KBM-7 (cell line): ENCODE measurements at places on chromosomes 11 and 22.

- no peak for DNase-seq
Measured at GRCh38 chr22:29663180-29663821, 56.5 kb upstream of the CABP7 start.

- no peak for DNase-seq
Measured at GRCh38 chr11:74418509-74418895, 20.3 kb upstream of the PGM2L1 start.

DNA sequence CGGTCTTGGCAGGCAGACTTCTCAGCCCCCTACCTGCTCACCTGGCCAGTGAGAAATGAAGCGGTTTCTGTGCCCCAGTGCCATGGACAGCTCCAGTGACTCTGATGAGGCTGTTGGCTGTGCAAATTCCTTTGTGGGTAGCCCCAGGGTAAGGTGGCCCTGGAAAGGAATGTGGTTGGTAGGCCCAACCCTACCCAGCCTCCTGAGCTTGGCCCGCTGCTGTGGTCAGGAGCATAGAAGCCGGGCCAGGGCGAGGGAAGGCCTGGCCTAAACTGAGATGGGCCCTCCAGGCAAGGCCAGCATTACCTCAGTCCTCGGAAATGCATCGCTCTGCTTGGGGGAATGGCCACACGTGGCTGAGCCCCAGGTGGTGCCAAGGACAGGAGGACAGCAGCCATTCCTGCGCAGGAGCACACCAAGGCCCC lies 16.9 kb downstream of the DAGLA start:
- no peak for DNase-seq

GRCh38 chr11:26134481-26135355 lies 197.2 kb upstream of the ANO3 start:
- DNase-seq = no peak

DNA sequence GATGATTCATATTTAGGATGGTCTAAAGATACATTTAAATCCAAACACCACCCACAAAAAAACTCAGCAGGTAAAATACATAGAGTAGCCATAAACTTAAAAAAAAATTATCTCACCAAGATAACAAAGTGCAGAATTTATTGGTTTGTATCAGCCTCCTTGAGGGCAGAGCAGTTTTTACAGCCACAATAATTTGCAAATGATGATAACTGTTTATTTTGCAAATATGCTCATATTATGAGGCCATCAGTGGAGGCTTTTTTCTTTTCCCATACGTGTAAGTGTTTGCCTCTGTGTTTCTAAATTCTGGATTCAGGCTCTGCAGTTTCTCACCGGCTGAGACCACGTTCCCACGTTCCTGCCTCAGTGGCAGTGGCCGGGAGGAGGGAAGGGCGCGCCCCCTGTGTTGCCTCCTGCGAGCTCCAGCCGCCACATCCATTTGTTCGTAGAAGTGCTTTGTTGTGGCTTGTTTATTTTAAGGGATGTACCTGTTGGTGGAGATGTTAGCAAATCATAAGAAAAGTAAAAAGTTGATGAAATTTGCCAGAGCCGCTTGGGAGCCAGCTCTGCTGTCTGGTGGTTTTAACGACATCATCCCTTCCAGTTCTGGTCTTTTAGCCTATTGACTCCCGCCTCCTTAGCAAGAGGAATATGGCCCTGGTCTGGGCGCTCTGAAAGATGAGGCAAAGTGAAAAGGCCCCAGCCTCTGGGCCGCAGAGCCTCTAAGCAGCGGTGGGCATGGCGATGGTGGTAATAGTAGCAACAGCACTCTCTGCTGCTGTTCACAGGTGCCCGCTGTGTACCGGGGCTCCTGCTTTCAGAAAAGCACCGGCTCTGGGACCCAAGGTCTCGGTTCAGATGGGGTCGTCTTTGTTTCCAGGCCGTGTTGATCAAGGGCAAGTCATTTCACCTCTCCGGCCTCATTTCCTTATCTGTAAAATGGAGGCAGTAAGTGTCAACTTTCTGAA lies 66.7 kb upstream of the PPARA start:
- no peak for DNase-seq

- no peak for DNase-seq
Measured at GRCh38 chr11:72953637-72954036, 139.4 kb downstream of the ATG16L2 start.

GRCh38 chr22:31496735-31497146 lies 405 bp downstream of the SFI1 start:
- DNase-seq = peak; percentile 48

- no peak for DNase-seq
Measured at GRCh38 chr11:106553304-106553703, 465.0 kb downstream of the GUCY1A2 start.

- DNase-seq = no peak
Measured at GRCh38 chr11:80168796-80169195, 728.0 kb upstream of the TENM4 start.

GRCh38 chr11:128492461-128492860 lies 94.9 kb downstream of the ETS1 start:
- DNase-seq = no peak

GRCh38 chr22:28111501-28112189 lies 192.6 kb upstream of the PITPNB start:
- DNase-seq = no peak

DNA sequence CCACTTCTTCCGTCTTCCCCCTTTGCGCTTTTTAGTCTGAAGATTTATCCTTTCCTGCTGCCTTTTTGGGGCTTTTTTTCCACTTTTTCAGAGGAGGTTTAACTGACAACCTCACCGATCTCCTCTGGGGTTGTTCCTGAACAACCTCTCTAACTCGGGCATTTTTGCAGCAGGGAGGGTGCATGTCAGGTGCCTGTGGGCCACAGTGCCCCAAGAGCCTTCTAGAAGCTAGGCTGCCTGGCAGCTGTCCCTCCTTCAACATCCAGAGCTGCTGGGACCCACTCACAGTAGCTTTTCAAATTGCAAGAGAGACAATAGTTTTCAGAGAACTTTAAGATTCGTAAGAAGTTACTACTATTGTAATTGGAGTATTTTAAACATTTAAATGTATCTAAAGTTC lies 1112.4 kb upstream of the CNTN5 start:
- DNase-seq = no peak

- no peak for DNase-seq
Measured at GRCh38 chr11:11081288-11081687, 223.4 kb upstream of the ZBED5 start.

DNA sequence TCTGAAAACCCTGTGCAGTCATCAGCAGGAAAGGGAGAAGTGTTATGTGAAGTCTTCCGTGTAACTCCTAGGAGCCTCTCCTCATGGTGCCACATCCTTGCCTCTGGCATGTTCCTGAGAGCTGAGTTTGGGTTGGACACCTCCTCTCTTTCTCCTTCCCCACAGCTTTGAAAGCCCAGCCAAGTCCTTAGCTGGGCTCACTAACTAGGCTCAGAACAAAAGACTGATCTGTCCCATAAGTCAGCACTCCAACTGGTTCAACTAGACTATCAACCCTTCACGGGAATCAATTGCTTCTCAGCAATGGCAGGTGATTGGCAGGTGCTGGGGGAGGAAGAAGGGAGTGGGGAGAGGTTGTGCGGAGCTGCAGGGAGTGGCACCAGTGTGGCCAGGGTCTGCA lies 509.9 kb upstream of the B3GAT1 start:
- no peak for DNase-seq

GRCh38 chr11:88489030-88489429 lies 151.5 kb upstream of the CTSC start:
- no peak for DNase-seq

DNA sequence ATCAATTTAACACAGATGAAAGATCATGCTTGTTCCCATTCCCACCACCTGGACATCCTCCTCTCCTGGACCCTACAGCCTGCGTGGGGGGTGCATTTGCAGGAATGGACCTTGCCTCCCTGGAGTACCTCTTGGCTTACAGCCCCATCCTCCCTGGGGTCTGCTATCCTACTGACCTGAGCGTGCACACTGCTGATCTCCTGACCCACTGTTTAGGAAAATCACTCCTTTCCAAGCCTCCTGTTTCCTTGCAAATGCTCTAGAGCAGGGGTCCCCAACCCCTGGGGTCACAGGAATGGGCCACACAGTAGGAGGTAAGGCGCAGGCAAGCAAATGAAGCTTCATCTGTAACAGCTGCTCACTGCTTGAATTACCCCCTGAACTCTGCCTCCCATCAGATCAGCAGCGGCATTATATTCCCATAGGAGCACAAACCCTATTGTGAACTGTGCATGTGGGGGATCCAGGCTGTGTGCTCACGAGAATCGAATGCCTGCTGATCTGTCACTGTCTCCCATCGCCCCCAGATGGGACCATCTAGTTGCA lies 88.2 kb upstream of the SEPTIN5 start:
- DNase-seq = no peak

DNA sequence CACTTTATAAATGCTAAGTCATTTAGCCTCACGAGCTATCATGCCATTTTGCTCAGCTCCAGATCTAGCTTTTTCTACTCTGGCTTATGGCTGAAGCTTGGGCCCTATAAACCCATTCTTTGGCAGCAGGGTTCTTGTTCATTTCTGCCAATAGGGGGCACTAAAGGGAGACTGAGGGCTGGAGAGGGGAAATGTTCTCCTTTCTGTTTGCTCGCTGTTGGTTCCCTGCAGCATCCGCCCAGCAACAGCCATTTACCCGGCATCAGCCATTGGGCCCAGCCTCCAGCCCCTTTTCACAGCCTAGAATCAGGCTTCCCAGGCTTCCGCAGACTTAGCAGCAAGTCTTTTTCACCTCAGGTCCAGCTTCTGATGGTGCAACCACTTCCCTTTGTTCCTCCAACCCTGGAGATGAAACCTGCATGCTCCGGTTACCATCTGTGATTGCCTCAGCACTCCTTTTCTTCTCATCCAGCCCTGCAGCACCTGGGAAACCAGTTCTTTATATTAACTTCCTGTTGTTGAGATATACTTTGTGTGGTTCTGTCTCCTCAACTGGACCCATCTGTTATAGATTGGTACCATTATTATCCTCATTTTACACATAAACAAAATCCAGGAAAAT lies 4.2 kb upstream of the ME3 start:
- peak; percentile 4 for DNase-seq

DNA sequence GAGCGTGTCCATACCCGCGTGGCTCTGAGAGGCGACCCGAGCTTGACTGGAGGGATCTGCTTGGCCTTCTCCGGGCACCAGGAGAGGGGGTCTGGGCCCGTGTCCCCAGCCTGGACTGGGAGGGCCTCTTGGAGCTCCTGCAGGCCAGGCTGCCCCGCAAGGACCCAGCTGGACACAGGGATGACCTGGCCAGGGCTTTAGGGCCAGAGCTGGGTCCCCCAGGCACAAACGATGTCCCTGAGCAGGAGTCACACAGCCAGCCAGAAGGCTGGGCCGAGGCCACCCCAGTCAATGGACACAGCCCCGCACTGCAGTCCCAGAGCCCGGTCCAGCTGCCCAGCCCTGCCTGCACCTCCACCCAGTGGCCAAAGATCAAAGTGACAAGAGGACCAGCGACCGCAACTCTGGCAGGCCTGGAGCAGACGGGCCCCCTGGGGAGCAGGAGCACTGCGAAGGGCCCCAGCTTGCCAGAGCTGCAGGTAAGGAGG lies 38.2 kb downstream of the TRIOBP start:
- DNase-seq = no peak

DNA sequence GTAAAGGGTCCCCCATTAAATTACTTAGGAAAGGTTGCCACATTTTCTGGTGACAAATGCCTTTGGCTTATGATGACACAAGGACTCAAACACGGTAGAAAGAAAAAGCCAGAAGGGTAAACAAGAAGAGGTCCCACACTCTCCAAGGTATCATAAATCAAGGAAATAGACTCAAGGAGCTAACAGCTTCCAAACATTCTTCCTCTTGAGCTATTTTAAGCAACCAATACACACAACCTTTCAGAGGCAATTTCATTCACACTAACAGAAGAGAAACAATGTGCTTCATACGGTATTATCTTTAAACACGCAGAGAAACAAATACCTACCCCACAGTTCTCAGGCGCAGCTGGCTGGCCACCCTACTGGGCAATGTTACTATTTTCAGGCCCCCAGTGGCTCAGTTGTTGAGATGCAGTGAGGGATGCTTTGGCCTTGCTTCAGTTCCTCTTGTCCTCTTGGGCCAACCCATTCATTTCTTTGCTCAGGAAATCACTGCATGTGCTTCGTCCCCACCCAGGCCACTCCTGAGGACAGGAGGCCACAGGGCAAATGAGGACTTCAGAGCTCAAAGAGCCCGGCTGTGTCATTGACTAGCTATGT lies 15.8 kb downstream of the ABTB2 start:
- no peak for DNase-seq

DNA sequence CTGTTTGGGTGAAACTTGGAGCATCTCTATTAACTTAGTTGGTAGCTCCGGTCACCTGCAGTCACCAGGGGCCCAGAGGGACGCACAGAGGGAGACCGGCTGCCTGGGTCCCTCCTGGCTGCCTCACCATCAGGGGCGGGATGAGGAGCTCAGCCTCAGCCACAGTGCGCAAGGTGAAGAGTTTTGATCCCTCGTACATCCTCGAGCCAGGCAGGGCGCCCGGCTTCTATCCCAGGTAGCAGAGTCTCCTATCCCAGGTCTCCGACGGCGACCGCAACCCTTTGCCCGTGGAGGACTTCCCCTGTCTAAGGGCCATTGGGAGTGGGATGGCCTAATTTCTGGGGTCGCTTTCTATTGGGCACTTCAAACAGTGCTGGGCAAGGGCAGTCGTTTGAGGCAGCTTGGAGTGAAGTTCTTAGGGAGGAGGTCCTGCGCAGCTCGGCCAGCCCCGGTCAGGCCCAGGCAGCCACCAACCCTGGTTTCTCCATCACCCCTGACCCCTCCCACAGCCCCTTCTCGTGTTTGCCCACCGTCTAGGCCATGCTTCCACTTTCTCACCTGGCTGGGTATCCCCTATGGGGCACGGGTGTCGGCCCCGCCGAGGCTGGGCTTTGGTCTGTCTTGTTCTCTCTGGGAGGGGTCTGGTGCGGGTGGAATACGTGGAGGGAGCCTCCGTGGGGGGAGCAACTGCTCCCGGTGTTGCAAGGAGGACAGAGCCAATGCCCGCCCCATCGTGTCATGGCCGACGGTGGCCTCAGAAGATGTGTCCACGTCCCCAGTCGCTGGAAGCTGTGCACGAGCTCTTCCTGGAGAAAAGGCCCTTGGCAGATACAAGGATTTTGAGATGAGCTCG lies 3.6 kb upstream of the MRGPRG start:
- no peak for DNase-seq

DNA sequence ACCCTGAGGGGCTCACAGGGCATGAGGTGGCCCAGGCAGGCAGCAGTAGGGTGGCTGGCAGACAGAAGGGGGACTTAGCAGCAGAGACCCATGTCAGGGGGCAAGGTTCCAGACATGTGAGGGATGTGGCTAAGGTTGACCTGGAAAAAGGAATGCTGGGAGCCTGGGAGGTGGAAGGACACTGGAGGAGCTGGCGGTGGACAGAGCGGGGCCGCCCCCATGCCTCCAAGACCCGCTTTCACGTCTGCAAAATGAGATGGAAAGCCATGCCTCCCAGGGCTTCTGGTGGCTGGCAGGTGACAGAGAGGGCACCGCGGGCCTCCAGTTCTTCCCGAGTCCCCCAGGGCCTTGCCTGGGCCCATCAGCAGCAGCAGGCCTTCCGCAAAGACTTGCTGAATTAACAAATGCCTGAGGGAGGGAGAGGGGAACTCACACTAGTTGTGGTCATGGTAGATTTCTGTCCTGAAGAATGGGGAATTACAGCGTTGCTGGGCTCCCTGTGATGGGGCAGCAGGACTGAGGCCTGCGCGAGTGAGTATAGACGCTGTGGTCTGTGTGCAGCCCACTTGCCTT lies 23.1 kb upstream of the SOX10 start:
- no peak for DNase-seq

GRCh38 chr11:117997823-117998579 lies 11.8 kb downstream of the IL10RA start:
- DNase-seq = no peak
